Stimulated activated CD4-positive, alpha-beta T cell treated with anti-CD3 and anti-CD28 coated beads, Interleukin-1b, Interleukin-23, amount 100 ng/mL, for 1 hour (primary cell): ENCODE measurements at places on chromosomes 2 and 18.

DNA sequence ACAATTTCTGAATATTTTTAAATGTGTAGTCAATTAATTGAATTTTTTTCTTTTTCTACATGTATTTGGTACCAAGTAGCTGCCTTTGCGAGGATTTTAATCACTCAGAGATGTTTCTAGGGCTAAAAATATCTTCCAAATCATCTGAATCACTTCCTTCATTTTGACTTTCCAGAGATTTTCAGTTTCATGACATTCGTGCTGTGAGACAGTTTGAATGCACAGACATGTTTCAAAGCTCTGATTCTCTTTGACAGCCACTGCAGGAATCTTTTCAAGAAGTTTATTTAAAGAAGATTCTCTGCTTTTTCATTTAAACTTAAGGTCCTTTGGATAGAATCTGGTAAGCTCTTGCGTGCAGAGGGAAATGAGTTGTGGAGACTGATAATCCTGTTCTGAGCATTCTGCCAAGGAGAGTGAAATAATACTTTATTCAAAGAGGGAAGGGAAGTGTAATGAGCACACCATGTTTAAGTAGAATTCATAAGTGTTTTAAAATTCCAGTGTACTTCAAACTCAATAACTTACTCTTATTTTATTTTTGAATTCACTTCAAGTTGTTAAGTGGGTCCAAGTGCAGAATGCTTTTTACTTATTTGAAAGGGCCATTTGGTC is 9.7 kb downstream of the CYBRD1 start:
- no peak for DNase-seq

DNA sequence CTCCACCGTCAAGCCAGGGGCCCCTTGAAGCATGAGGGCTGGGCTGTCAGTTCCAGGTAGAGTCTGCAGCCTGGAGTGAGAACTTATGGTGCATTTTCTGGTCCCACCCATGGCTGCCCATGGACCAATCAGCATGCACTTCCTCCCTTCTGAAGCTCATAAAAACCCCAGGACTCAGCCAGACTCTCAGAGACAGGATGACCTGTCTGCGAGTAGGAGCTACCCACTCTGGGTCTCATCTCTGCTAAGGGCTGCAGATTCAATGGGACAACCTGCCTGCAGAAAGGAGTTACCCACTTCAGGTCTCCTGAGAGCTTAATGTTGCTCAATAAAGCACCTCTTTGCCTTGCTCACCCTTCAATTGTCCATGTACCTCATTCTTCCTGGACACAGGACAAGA is 9.4 kb upstream of the DUSP19 start:
- DNase-seq = no peak

GRCh38 chr2:150134223-150134857 is 353.1 kb downstream of the RND3 start:
- DNase-seq = no peak

GRCh38 chr2:182456784-182457183 is 29.9 kb upstream of the PDE1A start:
- no peak for DNase-seq

GRCh38 chr2:190583507-190584337 is 49.2 kb upstream of the NEMP2 start:
- no peak for DNase-seq

DNA sequence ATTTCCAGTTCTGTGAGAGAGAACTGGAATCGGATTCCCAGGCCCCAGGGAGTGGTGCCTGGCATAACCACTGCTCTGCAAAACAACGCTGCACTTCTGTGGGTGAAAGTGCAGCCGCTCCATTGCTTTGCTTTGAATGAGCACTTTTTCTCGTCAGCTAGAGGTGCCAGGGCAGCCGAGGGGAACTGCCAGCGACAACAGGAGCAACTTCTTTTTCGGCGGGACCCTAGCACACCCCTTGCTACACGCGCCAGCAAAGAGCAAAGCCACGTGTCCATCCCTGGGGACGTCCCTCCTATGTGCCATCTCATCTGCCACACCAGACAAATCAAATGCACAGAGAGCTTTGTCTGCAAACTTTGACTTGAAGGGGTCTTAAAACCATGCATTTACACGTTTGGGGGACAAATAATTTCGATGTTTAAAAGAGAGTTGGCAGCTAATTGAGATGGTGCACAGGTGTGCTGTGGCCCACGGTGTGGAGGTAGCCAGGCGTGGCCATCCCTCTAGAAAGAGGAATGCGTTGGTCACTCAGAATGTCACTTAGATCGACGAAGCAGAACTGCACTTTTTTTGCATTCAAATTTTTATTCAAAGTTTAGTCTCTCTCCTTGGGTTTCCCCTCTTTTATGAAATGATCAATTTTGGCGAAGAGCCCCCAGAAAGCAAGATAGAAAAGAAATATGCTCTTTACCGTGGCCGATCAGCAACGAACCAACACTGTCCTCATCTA is 151.8 kb downstream of the MBP start:
- no peak for DNase-seq

- DNase-seq = no peak
Measured at GRCh38 chr2:239236043-239236807, 164.6 kb downstream of the HDAC4 start.

GRCh38 chr2:100470898-100471514 is 724 bp downstream of the NMS start:
- no peak for DNase-seq

- no peak for DNase-seq
Measured at GRCh38 chr2:216015722-216016464, 2.5 kb upstream of the MREG start.

DNA sequence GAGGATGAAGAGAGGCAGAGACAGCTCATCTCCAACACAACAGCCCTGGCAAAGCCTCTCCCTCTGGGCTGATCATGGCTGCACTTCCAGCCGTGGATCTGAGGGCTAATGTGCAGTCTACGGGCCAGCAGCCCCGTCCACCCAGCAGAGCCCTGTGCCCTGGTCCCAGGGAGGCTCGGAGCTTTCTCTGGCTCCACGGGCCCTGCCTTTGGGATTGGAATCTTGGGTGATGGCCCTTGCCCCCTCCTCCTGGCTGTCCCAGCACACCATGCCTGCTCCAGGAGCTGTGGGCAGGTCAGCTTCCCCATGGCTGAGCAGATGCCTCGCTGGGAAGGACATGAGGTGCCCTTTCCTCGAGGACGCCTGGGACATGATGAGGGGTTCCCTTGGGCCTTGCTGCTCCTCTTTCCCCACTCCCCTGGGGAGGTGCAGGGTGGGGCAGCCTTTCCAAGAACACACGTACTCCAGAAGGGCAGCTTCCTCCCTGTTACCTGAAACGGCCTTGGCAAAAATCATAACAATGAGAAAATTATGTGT is 66.9 kb downstream of the C18orf63 start:
- DNase-seq = no peak

GRCh38 chr18:46518438-46518837 is 138.6 kb downstream of the LOXHD1 start:
- no peak for DNase-seq

GRCh38 chr2:190578158-190579057 is 43.9 kb upstream of the NEMP2 start:
- DNase-seq = no peak

GRCh38 chr2:29810956-29811355 is 110.4 kb downstream of the ALK start:
- DNase-seq = no peak

DNA sequence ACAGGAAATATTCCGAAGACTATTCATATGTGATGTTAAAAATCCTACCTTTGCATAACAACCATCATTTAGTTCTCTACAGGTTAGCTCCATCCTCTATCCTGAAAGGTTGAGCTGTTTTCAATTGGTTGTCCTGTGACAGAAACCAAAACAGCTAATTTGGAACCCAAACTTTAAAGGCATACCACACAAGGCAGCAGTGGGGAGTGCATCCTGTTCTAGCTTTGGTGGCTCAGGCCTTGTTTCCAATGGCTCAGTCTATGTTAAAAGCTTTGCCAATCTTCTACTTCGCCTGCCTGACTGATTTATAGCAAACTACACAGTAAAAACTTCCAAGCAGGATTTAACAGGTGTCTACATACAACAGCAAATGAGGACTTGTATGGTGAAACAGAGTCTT is 3.2 kb downstream of the CD226 start:
- DNase-seq = no peak

DNA sequence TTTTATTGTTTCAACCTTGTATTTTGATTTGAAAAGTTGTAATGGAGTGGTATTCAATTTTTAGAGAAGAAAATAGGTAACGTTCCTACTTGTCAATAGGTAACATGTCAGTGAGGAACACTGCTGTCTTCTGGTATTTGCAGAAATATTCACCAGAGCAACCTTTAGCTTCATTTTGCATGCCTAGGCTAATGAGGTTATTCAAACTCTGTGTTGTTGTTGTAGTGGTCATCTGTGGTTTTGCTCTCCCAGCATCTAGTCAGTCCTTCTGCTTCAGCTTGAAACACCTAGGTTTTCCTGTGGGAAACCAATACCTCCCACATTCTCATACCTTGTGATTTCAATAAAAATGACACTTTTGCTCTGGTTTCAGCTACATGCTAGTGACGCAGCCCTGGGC is 98.4 kb downstream of the LYPD6 start:
- DNase-seq = no peak

DNA sequence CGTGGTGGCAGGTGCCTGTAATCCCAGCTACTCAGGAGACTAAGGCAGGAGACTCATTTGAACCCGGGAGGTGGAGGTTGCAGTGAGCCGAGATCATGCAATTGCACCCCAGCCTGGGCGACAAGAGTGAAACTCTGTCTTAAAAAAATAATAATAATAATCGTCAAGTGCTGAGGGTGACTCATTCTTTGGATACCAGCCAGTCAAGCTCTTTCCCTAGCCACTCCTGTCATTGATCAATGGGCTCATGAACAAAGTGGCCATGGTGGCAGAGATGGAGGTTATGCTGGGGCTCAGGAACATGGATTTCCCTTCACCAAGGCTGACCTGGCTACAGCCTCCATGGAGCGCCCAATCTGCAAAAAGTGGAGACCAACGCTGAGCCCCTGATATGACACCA is 94.5 kb upstream of the HAAO start:
- no peak for DNase-seq

DNA sequence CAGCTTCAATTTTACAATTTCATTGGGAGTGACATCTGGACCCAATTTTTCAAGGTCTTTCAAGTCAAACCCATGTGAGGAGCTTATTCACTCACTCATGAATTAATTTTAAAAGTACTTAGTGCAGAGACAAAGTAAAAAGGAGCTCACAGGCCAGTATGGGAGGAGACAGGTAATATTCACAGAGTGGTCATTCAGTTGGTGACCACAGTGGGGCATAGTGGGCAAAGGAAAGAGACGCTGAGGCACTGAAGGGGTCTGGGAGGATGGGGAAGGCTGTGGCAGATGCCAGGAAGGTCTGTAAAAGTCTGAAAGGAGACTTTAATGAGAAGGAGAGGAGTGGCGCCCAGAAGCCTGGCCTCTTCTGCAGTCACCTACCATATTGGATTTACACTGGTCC is 76.0 kb downstream of the CD8B2 start:
- no peak for DNase-seq

GRCh38 chr2:44360749-44361329 is 455 bp downstream of the PREPL start:
- no peak for DNase-seq

DNA sequence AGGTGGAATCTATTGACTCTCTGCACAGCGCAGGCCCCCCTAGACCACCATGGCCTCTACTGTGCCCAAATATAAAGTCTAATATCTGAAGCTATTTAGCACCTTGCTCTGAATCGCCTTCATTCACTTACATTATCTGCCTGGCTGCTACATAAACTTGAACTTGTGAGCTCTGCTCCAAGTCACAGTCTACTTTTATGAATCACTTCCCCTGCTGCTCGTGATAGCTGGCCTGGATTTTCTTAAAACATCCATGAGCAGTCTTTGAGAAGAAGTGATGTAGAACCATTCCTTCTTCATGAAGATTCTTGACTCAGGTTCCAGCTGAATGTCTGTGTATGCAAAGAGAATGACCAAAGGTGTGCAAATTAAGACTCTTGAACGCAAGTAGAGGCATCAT is 359.5 kb downstream of the RND3 start:
- DNase-seq = no peak

GRCh38 chr2:115389024-115389423 is 946.6 kb downstream of the DPP10 start:
- no peak for DNase-seq

DNA sequence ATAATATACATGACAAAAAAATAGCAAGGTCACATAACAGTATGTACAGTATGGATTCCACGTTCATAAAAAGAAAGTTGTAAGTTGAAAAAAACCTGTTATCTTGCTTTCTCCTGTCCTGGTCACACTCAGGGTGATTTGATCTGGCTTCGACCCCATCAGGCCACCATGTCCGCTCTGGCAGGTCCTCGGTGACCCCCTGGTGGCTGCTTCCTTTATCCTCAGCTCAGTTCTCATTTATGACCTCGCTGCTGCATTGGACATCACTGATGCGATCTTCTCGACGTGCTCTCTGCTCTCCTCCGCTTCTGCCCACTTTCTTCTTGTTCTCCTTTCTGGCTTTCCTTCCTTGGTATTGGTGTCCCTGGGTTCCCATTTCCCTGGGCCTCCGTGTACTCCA is 29.7 kb downstream of the DGKD start:
- no peak for DNase-seq

DNA sequence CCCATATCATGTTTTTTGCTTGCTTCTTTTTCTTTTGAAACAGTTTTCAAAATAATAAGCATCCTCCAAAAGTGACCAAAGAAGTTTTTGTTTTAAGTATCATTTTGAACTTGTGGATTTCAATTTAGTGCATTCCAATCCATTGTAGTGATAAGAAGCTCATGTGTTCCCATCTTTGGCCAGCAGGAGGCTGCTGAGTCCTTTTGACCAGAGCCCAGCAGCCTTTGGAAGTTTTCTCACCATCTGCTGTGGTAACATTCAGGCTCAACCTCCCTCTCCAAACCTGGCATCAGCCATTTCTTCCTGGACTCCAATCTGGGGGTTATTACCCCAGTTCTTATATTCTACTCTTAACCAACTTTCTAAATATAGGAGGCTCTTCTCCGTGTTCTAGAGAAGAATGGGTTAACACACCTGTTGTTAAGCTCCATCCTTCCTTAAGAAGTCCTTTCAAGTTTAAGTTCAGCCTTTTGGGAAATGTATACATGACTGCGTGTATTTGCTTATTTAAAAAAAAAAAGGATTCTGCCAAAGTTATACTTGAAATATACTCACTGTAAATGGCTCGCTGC is 39.0 kb upstream of the MAL start:
- DNase-seq = no peak

GRCh38 chr2:56580242-56580641 is 396.5 kb downstream of the CCDC85A start:
- DNase-seq = no peak

DNA sequence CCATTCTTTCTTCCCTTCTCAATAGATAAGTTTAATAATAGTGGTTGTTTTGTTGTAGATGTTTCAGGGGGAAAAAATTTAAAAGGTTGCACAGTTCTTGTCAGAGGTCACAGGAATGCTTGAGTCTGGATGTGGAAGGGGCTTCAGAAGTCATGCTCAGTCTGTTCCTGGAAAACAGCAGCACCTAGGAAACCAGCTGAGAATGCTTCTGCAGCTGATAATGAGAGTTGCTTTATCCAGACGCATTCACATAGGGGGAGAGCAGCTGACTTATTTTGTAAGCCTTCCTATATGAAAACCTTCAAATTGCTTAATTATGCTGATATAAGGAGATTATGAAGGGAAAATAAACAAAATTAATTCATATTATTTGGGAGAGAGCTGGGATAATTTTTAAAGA is 235.5 kb downstream of the GULP1 start:
- DNase-seq = no peak
